Stimulated activated CD8-positive, alpha-beta memory T cell treated with anti-CD3 and anti-CD28 coated beads, Interleukin-2, amount 100 ng/mL, for 1 hour (primary cell): ENCODE measurements at places on chromosomes 1 and 21.

DNA sequence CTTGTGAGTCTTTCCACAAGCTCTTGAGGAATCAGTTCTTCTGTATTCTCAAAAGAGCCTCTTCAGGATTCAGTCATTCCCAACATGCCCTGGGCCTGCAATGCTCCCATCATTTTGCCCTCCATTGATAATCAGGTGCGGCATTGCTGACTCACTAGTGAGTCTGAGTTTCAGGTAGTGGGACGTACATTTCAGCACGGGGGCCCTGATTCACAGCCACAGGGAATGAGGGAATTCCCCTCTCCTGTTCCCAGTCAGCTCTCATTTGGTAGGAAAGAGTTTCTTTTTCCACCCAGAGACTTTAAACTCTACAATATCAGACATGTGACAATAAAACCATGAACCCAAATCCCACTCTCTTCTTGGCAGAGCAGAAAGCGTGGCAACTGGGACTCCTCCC, 3.7 kb upstream of the IRF6 start:
- no peak for DNase-seq

DNA sequence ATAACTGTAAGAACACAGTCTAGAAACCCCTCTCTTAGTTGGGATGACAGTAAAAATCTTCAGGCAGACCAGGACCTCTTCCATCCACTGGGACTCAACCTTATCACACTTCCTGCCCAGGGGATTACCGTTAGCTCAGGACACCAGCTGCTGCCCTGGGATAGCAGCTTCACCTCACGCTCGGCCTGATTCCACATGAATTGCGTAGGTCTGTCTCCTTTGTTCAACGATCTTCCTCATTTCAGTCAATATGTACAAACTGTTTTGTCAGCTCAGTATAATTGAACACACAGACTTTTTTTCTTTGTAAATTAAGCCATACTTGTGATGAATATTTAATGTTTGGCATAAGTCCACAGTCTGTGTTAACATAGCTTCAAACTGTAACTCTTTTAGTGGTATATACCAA, 290.4 kb downstream of the GRIK1 start:
- no peak for DNase-seq

- no peak for DNase-seq
Measured at GRCh38 chr1:21754583-21754982, 28.4 kb downstream of the USP48 start.

- DNase-seq = no peak
Measured at GRCh38 chr1:21100481-21100921, 76.2 kb downstream of the EIF4G3 start.

DNA sequence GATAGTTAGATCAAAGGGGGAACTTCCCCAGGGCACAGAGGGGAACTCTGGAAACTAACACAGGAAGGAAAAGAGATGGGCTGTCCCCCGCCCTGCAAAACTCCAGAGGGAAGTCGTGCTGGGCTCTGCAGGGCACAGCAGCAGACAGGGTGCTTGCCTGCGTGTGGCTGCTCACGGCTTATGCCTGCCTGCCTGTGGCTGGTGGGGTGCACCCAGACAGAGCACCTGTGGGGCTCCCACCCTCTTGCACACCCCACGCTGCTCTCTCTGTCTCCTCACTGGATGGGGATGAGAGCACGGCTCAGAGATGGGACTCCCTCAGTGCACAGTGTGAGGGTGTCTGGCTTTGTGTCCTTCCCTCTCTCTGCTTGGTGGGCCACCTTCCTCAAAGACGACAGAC, 13.5 kb upstream of the ETV3L start:
- DNase-seq = no peak

DNA sequence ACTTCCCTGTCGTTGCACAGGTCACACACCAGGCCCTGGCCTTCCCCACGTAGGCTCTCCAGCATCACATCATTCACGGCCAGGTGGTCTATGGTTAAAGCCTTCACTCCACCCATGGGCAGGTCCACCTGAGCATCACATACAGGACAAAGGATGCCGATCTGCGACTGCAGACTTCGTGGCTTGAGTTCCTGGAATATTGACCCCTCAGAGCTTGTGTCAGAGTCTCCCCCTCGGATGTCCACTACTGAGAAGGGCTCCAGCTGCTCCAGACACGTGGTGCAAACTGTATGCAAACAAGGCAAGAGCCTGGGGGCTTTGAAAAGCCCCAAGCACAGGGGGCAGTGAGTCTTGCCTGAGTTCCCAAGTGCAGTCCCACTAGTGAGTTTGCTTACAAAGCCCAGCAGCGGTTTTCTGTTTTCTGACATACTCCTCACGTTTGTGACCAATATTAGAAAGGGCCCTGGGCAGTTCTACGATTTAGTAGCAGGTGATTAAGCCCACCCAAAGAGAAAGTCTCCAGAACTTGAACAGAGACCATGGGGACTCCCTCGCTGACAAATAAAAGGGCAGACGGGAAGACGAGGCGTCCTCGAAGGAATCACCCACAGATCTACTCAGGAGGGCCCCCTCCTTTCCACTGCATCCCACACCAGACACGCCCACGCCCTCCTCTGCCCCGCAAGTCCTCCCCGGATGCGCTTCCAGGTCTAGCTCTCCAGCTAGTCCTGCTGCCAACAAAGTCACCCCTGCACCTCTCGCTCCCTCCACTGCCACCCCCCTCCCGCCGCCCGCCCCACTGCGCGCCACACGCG, 568 bp downstream of the TRIM45 start:
- DNase-seq = no peak

DNA sequence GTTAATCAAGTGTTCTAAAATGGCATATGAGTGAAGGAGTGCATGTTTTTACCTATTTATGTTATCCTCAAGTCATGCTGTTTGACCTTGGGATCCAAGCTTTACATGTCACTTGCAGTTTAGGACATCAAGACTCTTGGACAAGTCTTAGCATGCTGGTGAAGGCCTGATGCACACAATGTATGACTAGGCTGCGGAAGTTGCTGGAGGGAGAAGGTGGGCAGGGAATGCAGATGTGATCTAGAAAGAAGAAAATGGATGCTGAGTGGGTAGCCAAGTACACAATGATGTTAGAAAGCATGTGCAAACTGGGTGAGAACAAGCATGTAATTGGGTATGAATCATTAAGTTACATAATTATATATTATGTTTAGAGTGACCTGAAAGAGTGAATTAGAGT, 301.8 kb downstream of the BRINP2 start:
- DNase-seq = no peak

GRCh38 chr1:225691377-225691776, 38.5 kb upstream of the ENAH start:
- no peak for DNase-seq

DNA sequence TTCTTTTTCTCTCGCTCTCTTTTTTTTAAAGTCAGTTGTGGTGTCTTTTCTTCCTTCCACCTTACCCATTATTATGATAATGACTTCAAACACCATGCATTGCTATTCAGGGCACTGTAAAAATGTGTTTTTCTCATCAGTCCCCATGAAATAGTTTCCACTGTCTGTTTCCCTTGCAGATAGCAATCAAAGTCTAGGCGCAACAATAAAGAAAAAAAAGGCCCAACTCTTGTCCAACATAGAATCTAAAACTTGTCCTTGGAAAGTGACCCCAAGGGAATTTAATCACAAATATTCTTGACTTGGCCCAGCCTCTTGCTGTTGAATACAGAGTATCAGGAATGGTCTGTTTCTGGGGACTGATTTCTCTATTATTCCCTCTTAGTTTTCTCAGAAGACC, 382.5 kb downstream of the PLPP3 start:
- no peak for DNase-seq

- DNase-seq = no peak
Measured at GRCh38 chr1:234108921-234109320, 204.4 kb downstream of the SLC35F3 start.

- DNase-seq = no peak
Measured at GRCh38 chr1:30934613-30935012, 26.1 kb upstream of the SDC3 start.

DNA sequence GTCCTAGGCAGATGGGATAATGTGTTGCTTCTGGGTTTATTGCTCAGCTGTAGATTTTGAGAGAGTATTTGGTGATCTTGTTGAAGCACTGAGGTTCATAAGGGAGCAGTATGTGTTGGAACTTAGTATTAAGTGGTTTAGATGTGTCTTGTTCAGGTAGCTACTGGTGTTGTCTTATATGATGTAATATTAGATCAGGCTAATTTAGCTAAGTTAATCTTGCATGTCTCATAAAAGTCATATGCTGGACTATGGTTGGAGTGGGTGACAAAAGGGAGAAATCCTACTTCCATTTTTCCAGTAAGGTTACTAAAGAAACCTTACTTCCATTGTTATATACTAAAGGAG, 196.4 kb downstream of the CLEC20A start:
- no peak for DNase-seq
